ENCODE measurements at places on chromosomes 4 and X.

DNA sequence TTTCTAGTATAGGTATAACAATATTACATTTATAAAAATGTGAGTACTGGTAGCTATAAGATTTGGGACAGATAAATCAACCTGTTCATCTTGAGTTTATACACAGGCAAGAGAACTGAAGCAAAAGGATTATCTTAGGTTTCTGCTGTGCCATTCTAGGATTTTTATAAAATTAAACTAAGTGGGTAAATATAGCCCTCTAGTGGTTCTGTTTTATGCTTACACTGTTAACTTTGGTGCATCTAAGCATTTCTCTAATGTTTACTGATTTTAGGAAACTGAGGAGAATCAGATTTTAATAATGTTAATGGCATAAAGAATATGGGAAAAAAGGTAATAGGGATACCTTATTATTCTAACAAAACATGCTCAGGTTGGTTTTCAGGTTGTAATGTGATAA lies 1.1 kb upstream of the RRH start:
- DNase-seq: no peak

DNA sequence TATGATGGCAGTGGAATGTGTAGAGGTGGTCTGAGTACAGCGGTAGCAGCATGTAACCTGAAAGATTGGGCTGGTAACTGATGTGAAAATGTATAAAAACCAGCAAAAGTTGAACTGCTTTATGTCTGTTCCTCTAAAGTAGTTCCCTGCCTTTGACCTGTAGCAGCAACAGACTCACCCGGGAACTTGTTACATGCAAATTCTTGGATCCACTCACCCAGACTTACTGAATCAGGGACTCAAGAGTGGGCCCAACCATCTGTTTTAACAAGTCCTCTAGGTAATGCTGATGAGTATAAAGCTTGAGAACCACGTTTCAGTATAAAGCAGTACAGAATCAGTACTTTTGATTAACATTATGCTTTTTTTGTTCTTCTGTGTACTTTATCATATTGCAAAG lies 84.7 kb downstream of the RAP1GDS1 start:
- no peak for DNase-seq

- no peak for DNase-seq
Measured at GRCh38 chrX:105313596-105313995, 93.1 kb upstream of the TEX13A start.

DNA sequence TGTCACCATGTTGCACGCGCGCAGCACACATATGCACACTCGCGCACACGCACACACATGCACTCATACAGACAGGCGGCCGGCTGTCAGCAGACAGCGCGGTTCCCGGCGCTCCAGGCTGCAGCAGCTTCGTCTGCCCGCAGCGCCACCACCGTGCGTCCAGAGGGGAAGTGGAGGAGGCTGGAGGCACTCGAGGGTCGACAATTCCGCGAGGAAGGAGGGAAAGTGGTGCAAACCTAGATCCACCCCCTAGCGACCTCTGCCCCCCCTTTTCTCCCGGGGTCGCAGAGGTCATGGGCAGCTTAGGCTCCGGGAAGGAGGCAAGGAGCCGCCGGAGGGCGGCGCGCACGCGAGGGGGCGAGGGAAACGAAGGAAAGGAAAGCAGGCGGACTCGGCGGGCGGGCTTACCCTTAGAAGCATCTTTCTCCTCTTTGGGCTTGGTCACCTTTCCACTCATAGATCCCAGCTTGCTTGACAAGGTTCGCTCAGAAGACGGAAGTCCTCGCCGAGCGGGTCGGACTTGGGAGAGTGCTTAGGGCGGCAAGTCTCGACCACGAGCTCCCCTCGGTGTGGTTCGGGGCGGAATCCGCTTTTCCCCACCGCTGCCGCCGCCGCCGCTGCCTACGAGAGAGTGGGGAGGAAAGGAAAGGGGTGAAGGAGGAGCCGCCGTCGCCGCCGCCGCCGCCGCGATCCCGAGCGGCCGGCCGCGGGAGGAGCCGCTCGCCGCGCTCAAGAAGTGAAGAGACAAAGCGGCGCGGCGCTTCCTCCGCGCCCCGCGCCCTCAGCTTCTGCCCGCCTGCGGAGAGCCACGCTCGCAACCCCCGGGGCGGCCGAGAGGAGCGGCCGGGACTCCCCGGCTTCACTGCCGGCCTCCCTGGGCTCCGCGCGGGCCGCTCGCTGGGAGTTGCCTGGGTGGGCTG lies 326.6 kb upstream of the F9 start:
- no peak for DNase-seq

- no peak for DNase-seq
Measured at GRCh38 chrX:110012818-110013485, 10.0 kb downstream of the TMEM164 start.

GRCh38 chr4:85744950-85745349 lies 270.0 kb downstream of the ARHGAP24 start:
- DNase-seq: no peak

Measured in WERI-Rb-1 (cell line).